Stimulated activated CD4-positive, alpha-beta T cell treated with anti-CD3 and anti-CD28 coated beads, TNF-alpha, amount 100 ng/mL, for 1 hour (primary cell): ENCODE measurements at places on chromosomes 1 and 21.

DNA sequence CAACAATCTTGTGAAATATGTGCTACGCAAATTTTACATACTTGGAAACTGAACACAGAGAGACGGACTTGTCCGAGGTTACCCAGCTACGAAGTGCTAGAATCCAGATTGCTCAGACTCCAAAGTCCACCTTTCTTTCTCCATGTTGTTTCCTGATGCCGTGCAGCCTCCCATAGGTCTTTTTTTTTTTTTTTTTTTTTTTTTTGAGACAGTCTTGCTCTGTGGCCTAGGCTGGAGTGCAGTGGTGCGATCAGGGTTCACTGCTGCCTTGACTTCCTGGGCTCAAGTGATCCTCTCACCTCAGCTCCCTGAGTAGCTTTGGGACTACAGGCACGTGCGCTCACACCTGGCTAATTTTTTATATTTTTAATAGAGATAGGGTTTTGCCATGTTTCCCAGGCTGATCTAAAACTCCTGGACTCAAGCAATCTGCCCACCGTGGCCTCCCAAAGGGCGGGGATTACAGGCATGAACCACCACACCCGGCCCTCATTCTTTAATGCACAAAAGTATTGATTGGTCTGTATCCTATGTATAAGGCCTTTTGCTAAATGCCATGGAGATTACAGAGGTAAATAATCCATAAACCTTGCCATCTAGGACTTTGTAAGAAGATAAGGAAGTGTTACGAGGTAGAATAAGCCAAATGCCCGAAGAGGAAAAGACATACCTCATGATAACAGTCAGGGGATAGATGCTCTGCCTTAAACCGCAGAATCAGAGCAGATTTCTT, 92.8 kb downstream of the C1orf21 start:
- no peak for DNase-seq

DNA sequence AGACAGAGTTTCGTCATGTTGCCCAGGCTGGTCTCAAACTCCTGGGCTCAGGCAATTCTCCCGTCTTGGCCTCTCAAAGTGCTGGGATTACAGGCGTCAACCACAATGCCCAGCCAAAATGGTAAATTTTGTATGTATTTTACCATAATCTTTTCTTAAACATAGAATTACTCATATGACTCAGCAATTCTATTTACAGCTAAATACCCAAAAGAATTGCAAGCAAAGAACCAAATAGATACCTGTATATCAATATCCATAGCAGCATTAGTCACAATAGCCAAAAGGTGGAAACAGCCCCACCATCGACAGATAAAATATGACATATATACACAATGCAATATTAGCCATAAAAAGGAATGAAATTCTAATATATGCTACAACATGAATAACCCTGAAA, 36.5 kb downstream of the TESK2 start:
- no peak for DNase-seq

GRCh38 chr1:246300626-246301549, 206.2 kb downstream of the SMYD3 start:
- DNase-seq: no peak

GRCh38 chr1:40363721-40364120, 9.8 kb upstream of the SMAP2 start:
- no peak for DNase-seq

GRCh38 chr1:3056641-3057040, 12.4 kb upstream of the PRDM16 start:
- DNase-seq: no peak

DNA sequence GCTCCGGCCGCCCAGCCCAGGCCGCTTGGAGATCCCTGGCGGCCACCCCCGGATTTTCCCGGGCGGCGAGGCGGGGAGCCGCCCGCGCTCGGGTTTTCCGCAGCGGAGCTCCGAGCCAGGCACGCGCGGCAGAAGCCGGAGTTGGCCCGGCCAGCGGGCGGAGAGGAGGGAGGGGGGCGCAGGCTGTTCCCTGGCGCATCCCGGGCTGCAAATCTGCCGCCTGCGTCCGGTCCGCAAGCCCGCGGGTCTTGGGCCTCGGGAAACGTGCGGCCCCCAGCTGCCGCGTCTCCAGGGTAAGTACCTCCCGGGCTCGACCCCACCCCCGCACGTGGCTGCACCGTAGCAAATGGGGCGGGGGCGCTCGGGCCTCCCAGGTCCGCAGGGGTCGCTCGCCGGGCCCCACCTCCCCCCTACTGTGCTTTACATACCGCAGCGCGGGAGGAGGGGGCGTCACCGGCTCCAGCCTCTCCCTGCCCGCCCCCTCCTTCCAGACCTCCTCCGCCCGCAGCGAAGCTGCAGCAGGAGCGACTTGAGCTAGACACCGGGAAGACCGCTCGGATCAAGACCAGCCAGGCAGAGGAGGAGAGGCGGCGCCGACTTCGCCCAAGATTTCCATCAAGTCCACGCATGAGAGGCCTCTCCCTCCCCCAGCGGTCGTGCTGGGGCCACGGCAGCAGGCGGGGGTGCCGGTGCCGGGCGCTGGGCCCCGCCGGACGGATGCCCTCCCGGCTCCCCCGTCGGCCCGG, 1.6 kb downstream of the TMEM200B start:
- DNase-seq: no peak

GRCh38 chr1:9868244-9868590, 41.9 kb downstream of the CTNNBIP1 start:
- DNase-seq: no peak

- DNase-seq: no peak
Measured at GRCh38 chr21:45467221-45467779, 62.3 kb downstream of the COL18A1 start.
